ENCODE measurements at places on chromosomes 1 and 21. TPM values are rescaled to one million over a fixed set of nuclear protein-coding genes. Genes with fewer than 3 reads are reported as not detected.

Gene FCAMR
- total RNA-seq = not detected

Gene LRRC71
- total RNA-seq = 0.24 TPM

Gene TNFAIP8L2
- not detected for total RNA-seq

Gene TEKT2
- total RNA-seq = not detected

Gene CLDN8
- total RNA-seq = not detected

Gene TNFSF4
- total RNA-seq = 0.05 TPM

Gene CD1B
- total RNA-seq = not detected

Gene CSF1
- 18.1 TPM for total RNA-seq

Gene C1orf185
- not detected for total RNA-seq

Gene KIF26B
- total RNA-seq = 0.04 TPM

Gene PLA2G5
- total RNA-seq = not detected

Gene FOXJ3
- 18.2 TPM for total RNA-seq

Gene AMY1B
- total RNA-seq = not detected

Gene C1orf87
- total RNA-seq = not detected

Gene RNU11
- not detected for total RNA-seq

Gene CDC7
- total RNA-seq = 5.9 TPM

Gene CYP4A22
- total RNA-seq = not detected

Gene OR10K1
- total RNA-seq = not detected

Gene HMGCS2
- total RNA-seq = not detected

Gene AURKAIP1
- 179 TPM for total RNA-seq

Gene GUCA2B
- not detected for total RNA-seq

Gene TNFRSF8
- total RNA-seq = not detected

Gene GABRD
- total RNA-seq = 0.19 TPM

Gene RIPPLY3
- total RNA-seq = 0.71 TPM

Gene NTRK1
- total RNA-seq = not detected

Gene COA7
- total RNA-seq = 21.7 TPM

Gene CACYBP
- total RNA-seq = 159 TPM

Gene WDR64
- not detected for total RNA-seq

Gene NBPF4
- 0.12 TPM for total RNA-seq

Gene NBPF10
- total RNA-seq = 0.55 TPM

Gene AIRE
- total RNA-seq = not detected

Gene S100A14
- 0.55 TPM for total RNA-seq

Gene ZBTB8A
- total RNA-seq = 4.0 TPM

Gene FCRL4
- total RNA-seq = not detected

Gene MAST2
- 24.4 TPM for total RNA-seq

Gene PTPRF
- 83.1 TPM for total RNA-seq

Gene FNBP1L
- total RNA-seq = 24.3 TPM

Gene PADI4
- not detected for total RNA-seq

Gene PRDM16
- total RNA-seq = 0.31 TPM

Gene TMEM59
- 110 TPM for total RNA-seq

All from A549 treated with ZK216348 at 1 μM for 4 hours (cell line).